ENCODE measurements at places on chromosomes 2 and 18. TPM values are rescaled to one million over a fixed set of nuclear protein-coding genes. Genes with fewer than 3 reads are reported as not detected.
A peak's percentile ranks its signal among the peaks of the same experiment; 100 is the strongest.

- no peaks in the 10 kb centered on the region for H3K27me3 ChIP-seq
- no peak for DNase-seq
- no peaks in the 10 kb centered on the region for H3K4me1 ChIP-seq
- no peak overlapping the region for H3K27ac ChIP-seq
Measured at GRCh38 chr2:100929147-100929546, 72.9 kb upstream of the RPL31 start.

GRCh38 chr18:31860488-31860887, 82.4 kb downstream of the TRAPPC8 start:
- no peak overlapping the region for H3K27ac ChIP-seq
- no peaks in the 10 kb centered on the region for H3K4me1 ChIP-seq
- no peaks in the 10 kb centered on the region for H3K27me3 ChIP-seq
- DNase-seq: no peak
- H3K4me3 ChIP-seq: no peak overlapping the region

- no peaks in the 10 kb centered on the region for H3K27me3 ChIP-seq
- DNase-seq: no peak
- no peak overlapping the region for H3K4me3 ChIP-seq
Measured at GRCh38 chr18:68830256-68831045, 32.6 kb downstream of the CCDC102B start.

DNA sequence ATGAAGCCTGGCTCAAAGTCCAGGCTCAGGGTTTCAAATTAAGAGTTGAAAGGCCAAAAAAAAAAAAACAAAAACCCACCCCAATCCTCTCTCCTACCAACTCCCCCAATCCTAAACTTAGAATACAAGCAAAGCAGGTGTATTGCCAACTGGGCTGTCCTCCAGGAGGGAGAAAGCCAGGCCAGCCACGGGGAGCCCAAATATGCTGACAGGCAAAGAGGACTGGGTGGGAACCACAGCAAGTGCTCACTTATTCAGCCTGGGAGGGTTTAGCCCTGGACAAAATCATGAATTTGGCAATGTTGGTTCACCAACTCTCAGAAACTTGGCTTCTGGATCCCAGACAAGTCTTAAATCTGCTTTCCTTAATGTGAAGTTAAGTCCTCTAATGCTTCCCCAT, 36.5 kb downstream of the GKN2 start:
- no peak overlapping the region for H3K4me3 ChIP-seq
- H3K4me1 ChIP-seq: no peaks in the 10 kb centered on the region
- H3K27ac ChIP-seq: no peak overlapping the region
- no peaks in the 10 kb centered on the region for H3K27me3 ChIP-seq
- DNase-seq: no peak

DNA sequence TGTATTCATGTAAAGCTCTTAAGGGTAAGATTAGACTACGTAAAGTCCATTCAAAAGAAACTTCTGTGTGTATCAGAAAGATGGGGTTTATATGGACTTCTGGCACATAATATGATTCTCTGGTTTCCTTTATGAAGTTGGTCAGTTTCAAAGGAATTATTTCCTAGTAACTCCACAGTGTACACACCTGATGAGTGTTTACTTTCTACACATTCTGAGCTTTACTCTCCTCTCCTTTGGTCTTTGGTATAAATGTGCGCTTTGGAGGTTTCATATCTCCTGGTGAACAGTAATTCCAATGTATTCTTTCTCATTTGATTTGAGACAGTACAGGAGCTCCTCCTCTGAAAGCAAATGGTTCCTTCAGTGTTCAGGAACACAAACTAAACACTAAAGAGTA, 88.1 kb downstream of the OXER1 start:
- H3K27ac ChIP-seq: peak overlapping the region; percentile 26
- no peaks in the 10 kb centered on the region for H3K27me3 ChIP-seq
- H3K36me3 ChIP-seq: no peaks in the 10 kb centered on the region
- no peak overlapping the region for H3K4me3 ChIP-seq
- H3K4me1 ChIP-seq: peaks cover 7% of the 10 kb centered on the region

DNA sequence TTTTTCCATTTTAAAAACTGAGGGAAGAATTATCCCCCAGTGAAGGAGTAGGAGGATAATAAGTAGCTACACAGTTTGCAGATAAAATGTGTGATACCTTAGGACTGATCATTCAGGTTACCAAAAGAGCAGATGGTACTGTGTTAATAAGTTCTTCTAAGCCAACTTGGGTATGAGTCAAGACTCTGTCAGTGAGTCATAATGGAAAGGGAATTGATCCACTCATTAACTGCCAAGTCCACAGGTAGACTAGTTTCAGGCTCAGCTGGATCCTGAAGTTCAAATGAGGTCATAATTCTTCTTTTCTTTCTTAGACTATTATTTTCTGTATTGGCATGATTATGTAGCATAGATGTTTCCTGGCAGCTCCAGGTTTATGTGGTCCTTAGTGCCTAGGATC, 142.4 kb upstream of the ALPP start:
- no peak overlapping the region for H3K4me3 ChIP-seq
- no peaks in the 10 kb centered on the region for H3K4me1 ChIP-seq
- H3K27me3 ChIP-seq: no peaks in the 10 kb centered on the region
- H3K36me3 ChIP-seq: no peaks in the 10 kb centered on the region
- DNase-seq: no peak

GRCh38 chr2:46666044-46666679, 186.8 kb downstream of the TMEM247 start:
- H3K4me1 ChIP-seq: peaks cover 3% of the 10 kb centered on the region
- peak overlapping the region; percentile 79 for H3K27ac ChIP-seq
- DNase-seq: peak; percentile 49
- H3K27me3 ChIP-seq: no peaks in the 10 kb centered on the region

DNA sequence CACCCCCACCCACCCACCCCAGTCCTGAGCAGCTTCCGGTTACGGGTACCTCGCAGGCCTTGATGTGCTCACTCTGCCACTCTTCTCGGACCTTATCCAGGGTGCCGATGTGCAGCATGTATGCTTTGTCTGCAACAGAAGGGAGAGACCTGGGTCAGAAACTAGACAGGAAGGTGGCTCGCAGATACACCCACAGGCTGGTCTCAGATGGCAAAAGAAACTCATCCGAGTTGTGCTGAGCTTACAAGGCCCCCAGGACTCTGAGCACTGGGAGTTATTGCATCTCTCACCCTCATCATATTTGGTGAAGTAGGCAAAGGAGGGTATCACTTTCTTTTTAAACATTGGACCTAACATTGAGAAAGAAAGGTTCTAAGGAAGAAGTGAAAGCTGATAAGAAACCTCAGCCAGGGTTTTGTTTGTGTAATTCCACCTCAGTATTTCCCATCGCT, 30.6 kb upstream of the EPG5 start:
- no peak overlapping the region for H3K4me3 ChIP-seq
- H3K4me1 ChIP-seq: no peaks in the 10 kb centered on the region
- no peaks in the 10 kb centered on the region for H3K27me3 ChIP-seq
- no peaks in the 10 kb centered on the region for H3K36me3 ChIP-seq

GRCh38 chr2:158325031-158325781, 131.3 kb downstream of the CCDC148 start:
- DNase-seq: no peak
- H3K4me1 ChIP-seq: no peaks in the 10 kb centered on the region
- H3K27ac ChIP-seq: no peak overlapping the region

- peak overlapping the region; percentile 35 for H3K27ac ChIP-seq
- no peaks in the 10 kb centered on the region for H3K27me3 ChIP-seq
- no peak for DNase-seq
- H3K4me1 ChIP-seq: no peaks in the 10 kb centered on the region
Measured at GRCh38 chr2:159497847-159498246, 118.5 kb downstream of the BAZ2B start.

GRCh38 chr2:152298754-152299153, 36.2 kb upstream of the FMNL2 start:
- H3K27me3 ChIP-seq: no peaks in the 10 kb centered on the region
- no peaks in the 10 kb centered on the region for H3K4me1 ChIP-seq
- H3K36me3 ChIP-seq: no peaks in the 10 kb centered on the region
- H3K27ac ChIP-seq: no peak overlapping the region
- DNase-seq: no peak

DNA sequence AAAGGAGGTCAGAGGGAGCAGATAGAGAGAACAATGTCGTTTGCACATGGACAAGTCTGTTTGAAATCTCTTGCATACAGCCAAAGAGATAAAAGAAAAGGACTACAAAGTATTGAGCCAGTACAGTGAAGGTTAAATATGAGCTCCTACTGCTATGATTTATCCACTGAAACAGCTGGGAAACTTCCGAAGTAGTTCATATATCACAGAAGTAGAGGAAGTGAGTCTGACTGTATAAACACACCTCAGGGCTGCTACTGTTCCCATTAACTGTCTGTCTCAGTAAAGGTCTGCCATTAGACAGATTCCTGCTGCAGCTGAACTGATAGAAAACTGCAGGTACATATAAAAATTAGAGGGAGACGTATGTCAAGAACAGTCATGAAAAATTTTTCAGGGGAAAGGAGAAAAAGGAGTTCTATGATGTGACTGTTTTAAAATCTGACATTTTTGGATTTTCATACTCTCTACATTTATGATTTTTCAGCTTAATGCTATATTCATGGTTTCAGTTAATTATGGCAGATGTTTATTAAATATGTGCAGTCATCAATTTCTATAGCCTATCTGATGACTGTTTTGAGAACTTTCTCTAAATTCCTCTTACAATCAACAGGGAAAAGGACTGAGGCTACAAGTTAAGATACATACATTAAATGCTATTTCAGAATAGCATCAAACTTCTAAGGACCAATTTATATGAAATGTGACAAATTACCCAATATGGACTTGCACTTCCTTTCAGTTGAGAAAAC, 364.7 kb downstream of the ERBB4 start:
- no peak for DNase-seq
- no peaks in the 10 kb centered on the region for H3K36me3 ChIP-seq
- H3K27me3 ChIP-seq: no peaks in the 10 kb centered on the region
- no peak overlapping the region for H3K4me3 ChIP-seq
- H3K4me1 ChIP-seq: no peaks in the 10 kb centered on the region
- no peak overlapping the region for H3K27ac ChIP-seq

C2orf92 gene
- total RNA-seq: 2.1 TPM

CASP10 gene
- total RNA-seq: 7.2 TPM

GPR39 gene
- 14.5 TPM for total RNA-seq

SCYGR2 gene
- total RNA-seq: not detected

FOSL2 gene
- total RNA-seq: 148 TPM

GATA6 gene
- 125 TPM for total RNA-seq

CYP26B1 gene
- 6.5 TPM for total RNA-seq

B4GALT6 gene
- total RNA-seq: 14.1 TPM

CDH7 gene
- total RNA-seq: 2.9 TPM

ANKRD36C gene
- 24.9 TPM for total RNA-seq

APCDD1 gene
- total RNA-seq: 80.8 TPM

SGPP2 gene
- total RNA-seq: 1.8 TPM

DNAH6 gene
- 0.60 TPM for total RNA-seq
